ENCODE measurements at places on chromosomes 5 and 9.
A peak's percentile ranks its signal among the peaks of the same experiment; 100 is the strongest.

- DNase-seq, result no peak
Observed at GRCh38 chr5:133859073-133859472, 109.4 kb downstream of the C5orf15 start.

DNA sequence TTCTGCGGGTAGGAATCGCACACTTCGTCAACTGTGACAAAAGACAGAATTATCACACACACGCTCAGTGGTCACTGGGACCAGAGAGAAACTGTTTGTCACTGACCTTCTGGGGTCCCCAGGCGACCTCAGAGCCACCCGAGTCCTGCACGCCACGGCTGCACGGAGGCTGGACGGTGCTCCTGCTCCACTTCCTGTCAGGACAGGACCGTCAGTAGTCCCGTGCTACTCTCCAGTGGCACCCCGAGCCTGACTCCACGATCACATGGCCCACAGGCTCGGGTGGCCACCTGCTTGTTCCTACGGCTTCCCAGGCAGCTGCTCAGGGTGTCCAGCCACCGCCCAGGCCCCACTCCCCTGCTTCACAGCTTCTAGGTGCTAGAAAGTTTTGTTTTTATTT lies 17.9 kb downstream of the MRNIP start:
- no peak for DNase-seq

- DNase-seq, result no peak
Observed at GRCh38 chr5:122704247-122705036, 70.4 kb upstream of the SNX2 start.

- DNase-seq, result peak; percentile 85
Observed at GRCh38 chr9:112844771-112845542, 45.7 kb downstream of the SLC46A2 start.

GRCh38 chr5:135709208-135709575 lies 125.3 kb upstream of the SLC25A48 start:
- DNase-seq, result no peak

- DNase-seq, result no peak
Observed at GRCh38 chr5:151224372-151224771, 480 bp upstream of the CCDC69 start.

DNA sequence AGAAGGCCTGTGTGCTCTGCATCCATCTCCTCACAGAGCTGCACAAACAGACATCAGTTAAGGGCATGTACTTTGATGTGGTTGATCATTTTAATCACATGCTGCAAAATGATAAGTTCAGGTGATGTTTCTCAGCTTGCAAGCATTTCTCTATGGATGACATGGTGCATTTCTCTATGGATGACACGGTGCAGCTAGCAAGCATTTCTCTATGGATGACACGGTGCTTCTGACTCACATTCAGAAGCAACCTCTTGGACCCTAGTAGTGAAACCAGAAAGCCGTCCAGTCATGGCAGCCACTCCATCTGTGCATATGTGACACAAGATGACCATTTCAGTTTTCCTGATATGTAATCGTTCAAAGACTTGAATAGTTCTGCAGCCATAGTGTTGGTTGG lies 24.1 kb upstream of the RNF20 start:
- no peak for DNase-seq

DNA sequence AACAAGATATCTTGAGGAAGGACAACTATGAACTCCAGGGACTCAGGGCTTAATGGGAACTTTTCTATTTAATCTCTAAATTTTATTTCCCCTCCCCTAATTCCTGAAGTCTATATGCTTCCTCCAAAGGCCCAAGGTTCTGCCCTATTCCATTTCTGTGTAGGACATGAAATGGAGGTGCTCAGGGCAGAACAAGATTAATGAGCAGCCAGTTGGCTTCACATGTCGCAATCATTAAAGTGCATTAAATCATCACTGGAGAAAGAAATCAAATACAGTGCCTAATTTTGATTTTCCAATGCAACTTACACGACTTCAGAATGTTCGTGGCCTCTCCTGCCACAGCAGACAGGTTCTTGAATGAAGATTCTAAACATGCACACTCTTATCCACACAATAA lies 862.1 kb downstream of the PTPRD start:
- DNase-seq, result no peak

DNA sequence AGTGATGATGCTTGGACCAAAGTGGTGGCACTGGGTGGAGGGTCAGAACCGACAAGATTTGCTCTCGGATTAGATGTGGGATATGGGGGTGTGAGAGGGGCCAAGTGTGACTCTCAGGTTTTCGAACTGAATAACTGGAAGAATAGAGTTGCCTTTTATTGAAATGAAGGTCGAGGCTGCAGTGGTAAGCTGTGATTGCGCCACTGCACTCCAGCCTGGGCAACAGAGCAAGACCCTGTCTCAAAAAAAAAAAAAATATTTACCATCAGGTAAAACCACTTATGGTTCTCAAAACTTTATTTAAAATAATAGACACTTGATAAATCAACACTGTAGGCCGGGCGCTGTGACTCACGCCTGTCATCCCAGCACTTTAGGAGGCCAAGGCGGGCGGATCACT lies 27.2 kb downstream of the EXOSC2 start:
- DNase-seq, result no peak

DNA sequence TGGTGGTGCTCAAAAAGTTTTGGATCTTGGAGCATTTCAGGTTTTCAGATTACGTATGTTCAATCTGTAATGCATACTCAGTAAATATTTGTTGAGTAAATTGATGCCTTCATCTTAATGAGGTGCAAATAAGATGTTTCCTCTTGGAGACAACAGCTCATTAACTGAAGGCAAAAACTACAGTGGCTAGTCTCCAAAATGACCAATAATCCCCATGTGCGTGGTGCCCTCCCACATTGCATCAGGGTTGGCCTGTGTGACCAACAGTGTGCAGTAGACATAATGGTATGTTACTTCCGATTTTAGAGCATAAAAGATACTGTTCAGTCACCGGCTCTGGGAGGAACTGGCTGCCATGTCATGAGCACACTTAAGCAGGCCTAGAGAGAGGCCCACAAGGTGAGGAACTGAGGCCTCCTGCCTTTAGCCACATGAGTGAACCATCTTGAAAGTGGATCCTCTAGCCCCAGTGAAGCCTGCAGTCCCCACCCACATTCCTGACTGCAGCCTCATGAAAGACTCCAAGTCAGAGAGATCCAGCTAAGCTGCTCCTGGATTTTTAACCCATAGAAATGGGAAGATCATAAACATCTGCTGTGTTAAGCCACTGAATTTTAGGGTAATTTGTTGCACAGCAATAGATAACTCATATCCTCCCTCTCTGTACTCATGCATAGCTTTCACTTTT lies 55.7 kb downstream of the LIFR start:
- no peak for DNase-seq

DNA sequence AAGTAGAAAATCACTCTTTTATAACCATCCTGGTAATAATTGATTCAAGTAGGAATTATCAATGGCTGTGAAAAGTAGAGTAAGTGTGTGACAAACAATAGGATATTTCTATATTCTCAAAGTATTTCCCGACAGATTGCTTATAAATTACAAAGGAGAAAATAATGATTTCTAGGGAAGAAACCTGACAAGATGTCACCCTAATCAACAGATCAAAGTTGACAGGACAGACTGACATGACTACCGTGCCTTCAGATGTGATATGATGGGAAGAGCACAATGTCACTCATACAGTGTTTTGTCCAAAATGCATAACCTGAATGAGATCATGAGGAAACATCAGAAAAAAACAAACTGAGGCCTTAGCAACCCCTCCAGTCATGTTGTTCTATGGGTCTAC lies 53.9 kb upstream of the TRIO start:
- DNase-seq, result no peak

- DNase-seq, result no peak
Observed at GRCh38 chr5:34585601-34586104, 70.5 kb upstream of the RAI14 start.

DNA sequence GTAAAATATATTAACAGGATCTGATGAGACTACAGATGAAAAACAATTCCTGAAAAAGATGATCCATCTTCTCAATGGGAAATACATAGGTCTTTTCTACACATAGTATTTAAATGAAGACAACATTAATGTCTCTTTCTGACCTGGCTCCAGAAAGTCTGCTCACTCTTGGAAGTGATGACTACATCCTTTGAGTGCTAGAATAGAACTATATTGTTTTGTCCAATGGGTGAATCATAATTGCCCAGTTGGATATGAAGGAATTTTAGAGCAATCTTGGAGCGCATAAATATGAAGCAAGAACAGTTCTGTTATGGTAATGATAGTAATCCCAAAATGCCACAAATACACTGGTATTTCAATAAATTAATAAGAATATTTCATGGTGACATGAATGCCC lies 322.1 kb downstream of the DEPDC1B start:
- no peak for DNase-seq

- DNase-seq, result peak; percentile 85
Observed at GRCh38 chr5:138336952-138337684, 948 bp upstream of the FAM53C start.

GRCh38 chr5:56148453-56148971 lies 84.6 kb downstream of the ANKRD55 start:
- no peak for DNase-seq

DNA sequence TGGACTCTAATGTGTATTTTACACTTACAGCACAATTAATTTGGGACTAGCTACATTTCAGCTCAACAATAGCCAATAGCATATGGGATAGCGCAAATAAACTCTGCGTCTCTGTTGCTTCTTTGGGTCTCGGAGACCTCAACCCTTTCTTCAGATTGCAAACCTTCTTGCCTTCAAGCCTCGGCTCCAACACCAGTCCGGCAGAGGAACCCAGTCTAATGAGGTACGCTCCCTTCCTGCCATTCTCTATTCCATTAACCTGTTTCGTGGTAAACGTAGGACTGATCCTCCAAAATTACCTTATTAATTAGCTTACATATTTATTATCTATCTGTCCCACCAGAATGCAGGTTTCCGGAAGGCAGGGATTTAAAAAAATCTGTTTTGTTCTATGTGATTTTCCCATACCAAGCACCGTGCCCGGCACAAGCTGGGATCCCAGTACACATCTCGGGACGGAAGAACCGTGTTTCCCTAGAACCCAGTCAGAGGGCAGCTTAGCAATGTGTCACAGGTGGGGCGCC lies 525 bp upstream of the DAPK1 start:
- DNase-seq, result no peak
